Activated CD4-positive, alpha-beta T cell treated with anti-CD3 and anti-CD28 coated beads, Interleukin-2, amount 50 U/mL, for 48 hours (primary cell): ENCODE measurements at places on chromosomes 11 and 22.

- DNase-seq = no peak
These were observed 23.1 kb upstream of the FZD4 start for GRCh38 chr11:86978247-86978646.

DNA sequence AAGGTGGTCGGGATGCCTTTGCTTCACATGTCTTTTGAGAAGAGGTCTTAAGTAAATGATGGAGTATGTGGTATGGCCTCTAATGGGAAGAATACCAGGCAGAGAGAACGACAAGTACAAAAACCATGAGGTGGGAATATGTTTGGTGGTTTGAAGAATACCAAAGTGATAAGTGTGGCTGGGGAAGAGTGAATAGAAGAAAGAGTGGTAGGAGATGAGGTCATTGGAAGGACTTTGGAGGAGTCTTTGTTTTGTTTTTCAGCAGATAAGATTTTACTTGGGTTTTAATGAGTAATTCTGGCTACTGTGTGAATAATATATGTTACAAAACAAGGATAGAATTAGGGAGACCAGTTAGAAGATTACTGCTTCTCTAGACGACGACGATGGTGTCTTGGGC, 515.4 kb downstream of the RAB38 start:
- no peak for DNase-seq

GRCh38 chr22:38230108-38230825, 28.5 kb downstream of the MAFF start:
- DNase-seq = peak; percentile 37

DNA sequence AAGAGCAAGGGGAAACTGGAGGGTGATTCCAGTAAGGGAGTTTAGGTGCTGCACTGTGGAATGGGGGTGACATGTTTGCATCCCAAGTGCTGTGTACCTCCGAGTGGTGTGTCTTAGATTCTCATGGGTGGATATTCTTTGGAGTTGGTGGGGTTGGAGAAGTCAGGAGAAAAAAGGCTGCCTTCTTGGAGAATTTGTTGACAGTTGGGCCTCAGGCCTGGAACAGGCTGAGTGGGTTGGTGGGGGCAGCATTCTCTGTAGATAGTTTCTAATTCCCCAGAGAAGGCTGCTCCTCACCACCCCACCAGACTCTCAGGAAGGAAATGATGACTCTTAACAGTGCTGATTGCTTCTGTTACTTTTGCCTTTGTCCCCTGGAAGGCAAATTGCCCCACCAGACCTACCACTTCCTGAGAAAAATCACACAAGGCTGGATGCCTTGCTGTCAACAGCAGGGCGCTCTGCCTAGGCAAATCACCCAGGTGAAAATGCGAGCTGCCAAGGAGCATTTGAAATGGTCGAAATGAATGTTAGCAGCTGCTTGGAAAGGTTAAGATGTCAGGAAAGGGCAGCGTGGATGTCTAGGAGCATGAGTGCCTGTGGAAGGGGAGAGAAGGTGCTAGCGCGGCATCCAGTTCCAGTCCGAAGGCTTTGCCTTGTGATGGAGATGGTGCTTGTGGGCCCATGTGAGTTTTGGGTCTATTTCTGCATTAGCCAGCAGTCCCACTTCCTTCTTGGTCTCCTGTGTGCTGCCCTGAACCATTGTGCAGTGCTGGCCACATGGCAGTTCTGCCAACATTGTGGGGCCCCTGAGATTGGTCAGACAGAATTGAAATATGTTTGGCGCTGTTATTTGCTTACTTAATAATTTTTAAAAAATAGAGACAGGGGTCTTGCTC, 29.7 kb upstream of the SORL1-AS1 start:
- peak; percentile 58 for DNase-seq

- DNase-seq = no peak
These were observed 362.1 kb upstream of the PDGFD start for GRCh38 chr11:104526006-104526405.

GRCh38 chr11:25396847-25397246, 900.0 kb downstream of the LUZP2 start:
- DNase-seq = no peak

- DNase-seq = no peak
These were observed 1.3 kb upstream of the SYT13 start for GRCh38 chr11:45287316-45287903.

GRCh38 chr11:65157336-65157735, 12.7 kb upstream of the SPDYC start:
- no peak for DNase-seq

DNA sequence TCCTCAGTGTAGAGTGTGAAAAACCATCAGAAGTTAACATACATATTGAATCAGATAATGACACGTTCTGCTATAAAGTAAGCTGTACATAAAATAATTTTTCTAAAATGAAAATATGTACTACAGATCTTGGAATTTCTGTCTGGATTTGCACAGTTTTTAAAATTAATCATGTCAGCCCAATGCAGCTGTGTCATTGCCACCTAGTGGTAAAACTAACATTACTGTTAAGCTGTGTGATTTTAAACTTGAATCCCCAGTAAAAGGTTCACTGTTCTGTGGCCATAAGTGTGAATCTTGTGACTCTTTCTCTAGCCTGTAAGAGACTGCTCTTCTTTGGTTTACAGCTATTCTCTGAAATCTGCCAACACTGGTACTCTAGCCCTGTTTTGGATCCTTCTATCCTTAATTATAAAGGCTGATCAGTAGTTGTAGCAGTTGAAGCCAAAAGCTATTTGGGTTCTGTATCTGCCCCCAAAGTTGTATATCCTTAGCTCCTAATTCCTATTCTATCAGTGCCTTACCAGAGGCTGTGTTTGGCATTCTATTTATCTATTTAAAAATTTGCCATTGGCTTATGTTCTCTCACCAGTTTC, 4.0 kb downstream of the JRKL start:
- no peak for DNase-seq

- DNase-seq = no peak
These were observed 666.6 kb downstream of the LUZP2 start for GRCh38 chr11:25163421-25163820.

GRCh38 chr11:11916981-11917399, 75.2 kb downstream of the USP47 start:
- DNase-seq = no peak

GRCh38 chr11:40388097-40388818, 1071.2 kb downstream of the LRRC4C start:
- DNase-seq = no peak
